ENCODE measurements at places on chromosomes 5 and 9.

DNA sequence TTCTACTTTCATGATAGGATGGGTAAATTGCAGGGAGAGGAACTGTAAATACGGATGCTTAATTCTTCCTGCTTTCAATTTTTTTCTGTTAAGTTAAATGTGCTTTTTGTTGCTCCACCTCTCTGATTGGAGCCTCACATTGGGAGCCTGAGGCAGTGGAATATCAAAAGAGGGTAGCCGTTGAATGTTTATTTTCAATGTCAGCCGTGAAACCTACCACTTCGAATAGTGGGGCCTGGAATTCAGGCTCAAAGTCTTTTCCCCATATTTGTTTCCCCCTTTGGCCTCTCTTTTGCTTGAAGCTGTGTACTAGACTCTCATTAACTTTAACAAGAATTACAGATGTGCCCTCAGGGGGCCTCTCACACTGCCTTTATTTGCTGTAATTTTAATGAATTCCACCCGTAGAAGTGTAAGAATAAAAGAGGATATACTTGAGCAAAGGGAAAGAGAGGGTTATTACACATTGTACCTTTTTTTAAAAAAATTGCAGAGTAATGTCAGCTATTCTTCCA lies 29.0 kb downstream of the PSAT1 start:
- no peak for DNase-seq

- peak; percentile 3 for DNase-seq
Measured at GRCh38 chr5:17426104-17426749, 71.8 kb upstream of the TAF11L2 start.

DNA sequence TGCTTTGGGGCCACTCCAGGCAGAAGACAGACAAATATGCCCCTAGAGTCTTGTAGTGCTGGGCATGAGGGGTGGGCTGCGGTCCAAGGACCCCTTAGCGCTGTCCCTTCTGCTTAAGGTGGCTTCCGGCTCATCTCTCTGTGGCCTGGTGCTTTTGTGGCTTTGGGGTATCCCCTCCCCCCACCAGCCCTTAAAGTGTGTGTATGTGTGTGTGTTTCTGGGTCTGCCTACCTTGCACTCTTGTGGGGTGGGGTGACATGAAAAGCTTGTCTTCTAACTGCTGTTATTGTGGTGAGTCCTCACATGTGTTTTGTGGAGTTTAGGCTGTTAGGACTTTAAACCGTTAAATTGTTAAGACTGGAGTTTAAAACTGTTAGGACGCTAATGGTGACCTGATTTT lies 23.6 kb downstream of the MARCHF6 start:
- no peak for DNase-seq

DNA sequence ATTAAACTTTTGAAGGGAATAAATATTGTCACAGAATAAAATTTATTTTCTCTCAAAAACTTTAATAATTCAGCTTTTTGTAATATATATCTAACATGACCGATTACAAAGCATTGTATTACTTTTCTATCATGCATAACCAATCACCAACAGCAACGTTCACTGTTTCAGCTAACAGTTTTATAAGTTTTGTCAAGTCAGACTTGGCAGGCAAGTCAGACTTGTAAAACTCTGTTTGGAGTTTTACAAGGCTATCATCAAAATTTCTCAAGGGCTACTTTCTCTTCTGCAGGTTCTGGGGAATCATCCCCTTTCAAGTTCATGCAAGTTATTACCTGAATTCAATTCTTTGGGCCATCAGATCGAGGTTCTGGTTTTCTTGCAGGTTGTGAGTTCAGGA lies 347.2 kb downstream of the CTNND2 start:
- no peak for DNase-seq

- DNase-seq: no peak
Measured at GRCh38 chr5:151196556-151197290, 27.2 kb downstream of the CCDC69 start.

DNA sequence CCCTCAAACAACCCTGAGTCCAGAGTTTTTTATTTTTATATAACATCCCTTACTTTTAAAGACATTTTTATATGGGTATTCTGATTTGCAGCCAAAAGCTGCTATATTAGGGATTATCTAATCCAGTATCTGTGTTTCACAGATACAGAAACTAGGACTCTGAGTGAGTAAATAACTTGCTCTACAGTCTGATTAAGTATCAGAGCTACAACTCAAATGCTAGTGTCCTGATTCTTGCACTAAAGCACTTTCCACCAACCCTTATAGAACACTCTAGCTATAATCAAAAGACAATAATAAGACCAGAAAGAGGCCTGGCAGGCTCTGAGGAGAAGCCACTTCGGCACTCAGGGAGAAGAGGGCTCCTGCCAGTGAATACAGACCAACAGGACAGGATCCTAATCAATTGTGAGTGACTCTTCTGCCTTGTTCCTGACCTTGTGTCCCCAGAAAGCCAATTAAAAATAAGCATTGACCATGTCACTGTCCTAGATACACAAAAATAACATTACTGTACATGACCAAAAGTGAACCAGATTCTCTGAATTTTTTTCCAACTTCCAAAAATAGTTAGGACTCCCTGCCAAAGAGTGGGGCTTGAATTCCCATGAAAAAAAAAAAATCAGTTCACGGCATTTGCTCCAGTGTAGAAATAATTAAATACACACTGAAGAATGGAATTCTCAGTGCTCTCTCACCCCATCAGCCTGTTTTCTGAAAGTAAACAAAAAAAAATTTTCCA lies 63.6 kb upstream of the MAP3K1 start:
- no peak for DNase-seq

DNA sequence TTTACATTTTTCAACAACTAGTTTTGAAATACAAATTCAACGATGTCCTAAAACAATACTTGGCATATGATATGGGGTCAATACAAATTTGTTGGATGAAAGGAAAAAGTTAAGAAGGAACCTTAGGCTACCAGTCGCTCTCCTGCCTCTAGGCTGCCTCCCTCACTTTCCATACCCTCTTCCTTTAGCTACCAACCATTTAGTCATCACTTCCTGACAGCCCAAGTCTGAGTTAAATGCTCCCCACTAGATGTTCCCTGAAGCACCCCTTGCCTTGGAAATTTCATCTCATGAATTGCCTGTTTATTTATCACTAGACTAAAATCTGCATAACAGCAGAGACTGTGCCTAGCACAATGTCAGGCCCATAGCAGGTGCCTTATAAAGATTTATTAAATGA lies 2.7 kb upstream of the LARS1 start:
- no peak for DNase-seq

DNA sequence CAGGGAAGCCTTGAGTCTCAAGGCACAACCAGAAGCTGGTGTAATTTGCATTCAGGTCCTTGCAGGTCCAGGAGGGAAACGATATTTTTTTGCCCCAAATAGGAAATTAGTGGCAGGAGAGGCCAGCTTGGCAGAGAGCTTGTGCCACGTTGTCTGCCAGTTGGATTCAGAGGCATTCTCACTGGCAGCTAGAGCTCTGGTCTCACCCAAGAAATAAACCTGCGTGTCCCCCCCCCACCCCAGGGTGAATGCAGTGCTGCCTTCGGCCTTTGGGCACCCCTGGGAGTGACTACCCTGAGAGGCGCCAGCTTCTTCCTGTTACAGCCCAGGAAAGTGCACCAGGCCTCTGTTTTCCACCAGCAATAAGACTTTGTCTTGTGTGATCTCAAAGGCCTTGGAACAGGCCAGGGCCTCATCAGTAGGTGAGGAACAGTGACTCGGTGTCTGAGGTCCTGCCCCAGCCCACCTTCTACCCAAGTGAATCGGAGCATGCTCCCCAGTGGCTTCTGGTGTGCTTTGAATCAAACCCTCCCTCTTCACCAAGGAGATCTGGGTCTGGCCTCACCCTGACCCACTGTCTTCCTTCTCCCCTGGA lies 68.4 kb downstream of the HSPA4 start:
- DNase-seq: no peak

DNA sequence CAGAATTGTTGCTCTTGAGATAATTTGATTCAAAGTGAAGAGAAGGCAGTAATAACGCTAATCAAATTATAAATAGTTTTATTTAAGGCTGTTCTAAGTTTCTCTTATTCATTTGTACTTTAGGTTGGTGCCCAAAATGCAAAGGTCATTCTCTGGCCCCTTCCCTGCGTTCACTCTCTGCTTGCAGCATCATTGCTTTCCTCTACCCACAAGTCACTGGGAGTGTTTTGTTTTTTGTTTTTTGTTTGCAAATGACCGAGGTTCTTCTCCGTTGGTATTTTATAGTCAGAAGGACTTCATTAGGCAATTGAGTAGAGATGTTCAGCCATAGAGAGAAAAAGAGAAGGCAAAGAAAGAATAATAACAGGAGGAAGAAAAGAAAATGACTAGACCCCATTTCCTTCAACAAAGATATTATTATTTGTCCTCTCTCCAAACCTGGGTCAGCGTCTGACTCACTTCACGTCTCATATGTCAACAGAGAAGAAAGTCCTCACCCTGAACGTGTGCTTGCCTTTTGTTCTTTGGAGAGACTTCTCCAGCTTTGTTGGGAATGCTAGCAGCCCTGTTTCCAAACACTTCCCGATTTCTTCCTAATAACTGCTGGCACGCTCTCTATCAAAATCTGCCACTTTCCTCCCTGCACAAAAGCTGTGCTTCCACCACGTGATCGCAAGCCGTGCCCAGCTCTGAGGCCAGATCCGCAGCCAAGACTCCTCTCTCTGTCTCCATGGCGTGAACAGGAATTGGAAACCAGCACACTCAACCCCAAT lies 119.8 kb downstream of the EBF1 start:
- DNase-seq: no peak

- peak; percentile 90 for DNase-seq
Measured at GRCh38 chr9:136882109-136882946, 4.0 kb upstream of the TRAF2 start.

DNA sequence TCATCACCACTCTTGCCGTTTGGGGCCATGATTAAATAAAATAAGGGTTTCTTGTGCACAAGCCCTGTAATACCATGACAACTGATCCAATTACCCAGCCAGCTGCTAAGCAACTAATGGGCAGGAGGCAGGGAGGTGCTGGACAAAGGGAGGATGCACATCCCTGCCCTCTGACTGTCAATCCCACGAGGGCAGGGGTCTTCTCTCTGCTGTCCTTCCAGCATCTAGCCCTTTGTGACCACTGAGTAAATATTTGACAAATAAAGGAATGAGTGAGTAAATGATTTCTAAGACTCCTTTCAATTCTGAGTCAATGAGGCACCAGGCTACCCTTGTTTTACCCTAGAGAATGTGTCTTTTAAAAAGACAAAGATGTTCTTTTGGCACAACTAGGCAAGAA lies 247.1 kb downstream of the SYK start:
- DNase-seq: no peak

GRCh38 chr5:38613992-38614836 lies 57.8 kb upstream of the LIFR start:
- DNase-seq: no peak

- no peak for DNase-seq
Measured at GRCh38 chr5:172477466-172477865, 23.1 kb upstream of the SH3PXD2B start.

- no peak for DNase-seq
Measured at GRCh38 chr5:173715607-173716006, 99.2 kb upstream of the BOD1 start.

GRCh38 chr9:98326459-98327248 lies 71.2 kb upstream of the TBC1D2 start:
- peak; percentile 10 for DNase-seq

DNA sequence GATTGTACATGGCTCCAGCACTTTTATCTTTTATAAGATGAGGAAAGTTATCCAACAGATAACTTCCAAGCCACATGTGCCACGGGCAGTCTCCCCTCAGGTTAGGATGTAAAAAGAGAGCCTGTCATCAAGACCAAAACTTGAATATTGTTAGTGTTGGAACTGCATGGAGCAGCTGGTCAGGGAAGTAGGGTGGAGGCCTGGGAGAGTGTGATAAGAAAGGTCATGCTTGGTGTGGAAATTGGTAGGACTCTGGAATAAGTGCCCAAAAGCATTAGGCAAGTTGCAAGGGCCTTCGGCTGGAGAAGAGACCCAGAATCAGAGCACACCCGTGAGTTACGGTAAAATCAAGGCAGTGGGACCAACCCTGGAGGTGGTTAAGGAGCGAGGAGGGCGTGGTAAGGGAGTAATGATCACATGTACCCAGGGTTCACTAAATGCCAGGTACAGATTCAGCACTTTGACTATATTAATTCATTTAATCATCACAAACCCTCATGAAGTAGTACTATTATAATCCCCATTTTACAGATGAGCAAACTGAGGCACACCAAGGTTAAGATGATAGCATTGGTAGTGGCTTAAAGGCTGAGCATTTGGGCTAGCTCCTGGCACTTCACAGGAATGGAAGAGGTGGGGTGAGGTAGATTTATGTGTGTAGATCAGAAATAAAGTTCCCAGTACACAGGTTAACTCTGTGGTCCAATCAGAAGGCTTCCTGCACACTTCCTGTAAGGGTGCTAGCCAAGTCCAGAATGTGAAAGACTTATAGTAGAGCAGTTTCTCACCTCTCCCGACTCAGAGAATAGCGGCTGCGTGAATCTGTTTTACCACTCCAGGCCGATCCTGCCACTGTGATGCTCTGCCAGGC lies 96.5 kb upstream of the ZNF608 start:
- DNase-seq: no peak

DNA sequence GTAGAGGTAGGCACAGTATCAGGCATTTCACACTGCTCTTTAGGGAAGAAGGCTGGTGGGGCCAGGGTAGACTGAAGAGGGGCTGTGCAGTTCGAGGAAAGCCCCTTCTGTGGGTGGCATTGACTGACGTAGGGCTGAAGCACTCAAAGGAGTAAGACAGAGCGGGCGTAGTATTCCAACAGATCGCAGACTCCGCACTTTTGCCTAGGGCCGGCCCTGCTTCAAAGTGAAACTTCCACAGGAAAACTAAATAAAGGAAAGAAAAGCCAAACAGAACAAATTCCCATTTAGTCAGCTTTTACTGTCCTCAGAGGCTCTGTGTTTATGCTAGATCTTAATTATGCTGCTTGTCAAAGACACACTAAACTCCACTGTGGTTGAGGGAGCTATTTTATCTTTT lies 493.0 kb upstream of the WWC1 start:
- no peak for DNase-seq

- no peak for DNase-seq
Measured at GRCh38 chr5:58072300-58072965, 387.5 kb downstream of the PLK2 start.

- DNase-seq: no peak
Measured at GRCh38 chr9:129664746-129665388, 580 bp upstream of the PRRX2 start.

- DNase-seq: no peak
Measured at GRCh38 chr5:135425641-135426040, 21.5 kb downstream of the DCANP1 start.

DNA sequence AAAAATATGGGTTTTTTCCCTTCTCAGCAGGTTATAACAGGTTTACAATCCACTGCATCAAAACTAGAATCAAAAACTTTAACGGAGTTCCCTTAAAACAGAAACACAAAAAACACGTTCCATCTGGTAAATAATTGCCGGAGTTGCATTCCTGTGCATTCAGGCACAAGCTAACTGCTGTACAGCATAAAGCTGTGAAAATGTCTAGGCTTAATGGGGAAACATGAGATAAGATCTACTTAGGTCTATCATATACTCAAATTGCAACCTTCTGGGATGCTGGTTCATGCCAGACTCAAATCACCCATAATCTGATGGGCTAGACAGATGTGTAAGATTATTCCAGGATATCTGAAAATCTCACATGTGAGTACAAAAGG lies 265.3 kb downstream of the DOCK8 start:
- DNase-seq: no peak

Measured in T-helper 2 cell (primary cell).